Pancreas (tissue), 10 donors: ENCODE measurements at places on chromosomes 7 and 10. TPM values are rescaled to one million over a fixed set of nuclear protein-coding genes. Genes with fewer than 3 reads are reported as not detected.

GRCh38 chr7:23043441-23043840 is 29.5 kb upstream of the HYCC1 start:
- DNase-seq = no peak

DNA sequence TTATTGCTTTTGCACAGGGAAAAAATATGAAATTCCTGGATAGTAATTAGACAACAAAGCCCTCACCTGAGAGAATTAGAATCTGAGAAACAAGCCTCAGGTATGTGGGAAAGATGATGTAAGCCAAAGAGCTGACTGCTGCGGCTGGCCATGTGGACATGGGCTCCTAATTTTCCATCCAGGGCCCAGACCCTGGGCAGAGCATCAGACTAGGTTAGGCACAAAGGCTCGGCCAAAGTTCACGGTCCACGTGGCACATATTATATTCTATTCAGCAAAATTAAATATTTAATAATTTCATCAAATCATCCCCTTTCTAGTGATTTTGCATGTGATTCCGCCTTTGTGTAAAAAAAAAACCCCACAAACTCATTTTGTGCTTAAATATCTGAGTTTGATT is 5.1 kb downstream of the CYP3A4 start:
- no peak for DNase-seq

GRCh38 chr7:75815418-75816064 is 1.9 kb upstream of the CCL24 start:
- DNase-seq = no peak

DNA sequence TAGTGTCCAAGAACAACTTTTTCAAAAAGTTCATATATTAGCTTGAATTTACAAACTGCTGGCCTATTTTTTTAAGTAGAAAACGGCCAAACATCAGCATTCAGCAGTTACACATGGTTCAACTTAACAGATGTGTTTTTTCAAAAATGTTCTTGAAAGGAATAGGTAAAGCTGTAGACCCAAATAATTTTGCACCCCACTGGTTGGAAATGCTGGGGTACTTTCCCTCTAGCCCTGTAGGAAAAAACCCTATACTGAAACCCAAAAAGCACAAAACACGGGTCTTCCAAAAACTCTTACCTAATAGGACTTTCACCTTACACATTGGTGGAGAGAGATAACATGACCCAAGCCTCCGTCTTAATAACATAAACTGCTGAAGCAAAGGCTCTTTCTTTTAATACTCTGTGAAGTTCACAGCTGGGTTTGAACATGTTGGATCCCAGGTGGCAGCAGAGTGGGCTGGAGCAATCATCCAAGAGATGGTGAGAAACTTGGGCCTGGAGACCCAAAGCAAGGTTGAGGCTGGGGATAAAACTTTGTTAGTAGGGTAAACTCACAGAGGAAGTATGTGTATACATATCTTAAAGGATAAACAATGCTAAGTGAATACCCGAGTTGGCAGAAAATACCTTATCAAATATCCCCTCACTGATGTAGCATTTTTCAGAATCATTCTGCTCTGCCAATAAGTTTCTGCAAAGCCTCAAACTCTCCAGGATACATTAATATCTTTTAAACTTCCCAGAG is 629 bp upstream of the DNAJC9 start:
- DNase-seq = no peak

GRCh38 chr7:138649506-138649905 is 51.7 kb downstream of the SVOPL start:
- no peak for DNase-seq

- no peak for DNase-seq
These were observed 618.9 kb upstream of the IGFBP3 start for GRCh38 chr7:46539892-46540483.

DNA sequence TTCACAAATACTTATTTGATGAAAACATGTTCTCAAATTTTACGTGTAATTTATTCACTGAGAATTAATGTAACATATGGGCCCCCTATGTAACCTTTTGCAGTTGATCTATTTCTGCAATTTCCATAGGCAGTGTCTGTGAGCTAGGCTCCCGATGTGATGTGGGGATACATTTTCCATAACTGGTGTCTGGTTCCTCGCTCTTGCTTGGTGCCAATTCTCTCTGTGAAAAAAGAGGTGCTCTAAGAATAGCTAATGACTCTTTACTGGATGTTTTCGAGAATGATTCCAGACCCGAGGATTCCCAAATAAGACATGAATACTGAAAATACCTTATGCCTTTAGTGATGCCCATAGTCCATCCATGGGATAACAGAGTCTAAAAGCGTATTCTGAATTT is 286.7 kb upstream of the FZD8 start:
- no peak for DNase-seq

The GIMAP7 gene
- 12.3 TPM for polyA plus RNA-seq

DNA sequence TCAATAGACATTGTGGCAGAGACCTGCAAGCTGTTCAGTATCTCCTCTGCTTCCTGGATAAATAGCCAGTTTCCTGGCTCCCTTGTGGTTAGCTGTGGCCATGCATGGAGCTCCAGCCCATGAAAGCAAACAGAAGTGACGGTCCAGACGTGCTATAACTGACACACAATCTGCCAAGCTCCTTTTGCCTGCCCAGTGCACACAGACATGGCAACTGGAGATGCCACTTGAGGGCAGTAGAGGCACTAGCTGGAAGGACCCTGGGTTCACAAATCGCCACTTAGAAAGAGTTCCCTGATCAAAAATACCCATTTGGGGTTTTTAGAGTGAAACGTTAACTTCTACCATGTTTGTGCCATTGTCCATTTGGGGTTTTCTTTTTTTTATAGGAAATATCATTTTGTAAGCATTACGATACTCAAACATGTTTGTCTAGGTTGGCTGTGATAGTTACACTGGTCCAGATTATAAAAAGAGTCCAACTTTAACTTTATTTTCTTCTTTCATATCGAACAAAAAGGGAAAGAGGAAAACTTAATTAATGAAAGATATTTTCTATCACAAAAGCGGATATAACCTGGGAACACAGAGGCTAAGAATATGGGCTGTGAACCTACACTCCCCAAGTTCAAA is 31.3 kb downstream of the KIN start:
- DNase-seq = peak; percentile 42

GRCh38 chr10:20954519-20954918 is 57.4 kb upstream of the NEBL start:
- no peak for DNase-seq

The INMT gene
- polyA plus RNA-seq = 9.2 TPM

The ZFAND2A gene
- polyA plus RNA-seq = 35.0 TPM

The INHBA gene
- 0.27 TPM for polyA plus RNA-seq

DNA sequence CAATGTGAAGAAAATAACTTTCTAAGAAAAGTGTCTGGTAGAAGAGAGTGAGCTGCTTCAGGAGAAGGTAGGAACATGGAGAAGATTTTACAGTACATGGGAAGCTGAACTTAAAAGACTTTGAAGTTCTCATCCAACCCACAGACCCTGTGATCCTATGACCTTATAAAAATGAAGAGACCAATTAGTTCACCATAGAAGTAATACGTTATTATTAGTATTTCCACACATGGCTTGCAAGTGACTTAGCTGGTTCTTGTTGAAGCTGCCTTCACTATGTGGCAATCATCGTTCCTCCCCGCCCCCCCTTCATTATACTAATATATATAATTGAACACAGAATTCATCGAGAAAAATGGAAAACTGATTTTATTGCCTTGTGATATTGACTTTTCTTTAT is 129.1 kb downstream of the SND1 start:
- DNase-seq = no peak

The CUBN gene
- polyA plus RNA-seq = 0.53 TPM

The PDE6C gene
- polyA plus RNA-seq = not detected

GRCh38 chr10:116121640-116122525 is 151.1 kb downstream of the GFRA1 start:
- DNase-seq = no peak

GRCh38 chr7:81846398-81846797 is 76.6 kb upstream of the HGF start:
- no peak for DNase-seq

- DNase-seq = no peak
These were observed 6.8 kb upstream of the EFCAB10 start for GRCh38 chr7:105587909-105588635.

GRCh38 chr7:128872394-128872824 is 9.8 kb downstream of the ATP6V1F start:
- DNase-seq = peak; percentile 70

- DNase-seq = no peak
These were observed 24.6 kb upstream of the NAMPT start for GRCh38 chr7:106309362-106309761.
